ENCODE measurements at places on chromosomes 4 and X.

DNA sequence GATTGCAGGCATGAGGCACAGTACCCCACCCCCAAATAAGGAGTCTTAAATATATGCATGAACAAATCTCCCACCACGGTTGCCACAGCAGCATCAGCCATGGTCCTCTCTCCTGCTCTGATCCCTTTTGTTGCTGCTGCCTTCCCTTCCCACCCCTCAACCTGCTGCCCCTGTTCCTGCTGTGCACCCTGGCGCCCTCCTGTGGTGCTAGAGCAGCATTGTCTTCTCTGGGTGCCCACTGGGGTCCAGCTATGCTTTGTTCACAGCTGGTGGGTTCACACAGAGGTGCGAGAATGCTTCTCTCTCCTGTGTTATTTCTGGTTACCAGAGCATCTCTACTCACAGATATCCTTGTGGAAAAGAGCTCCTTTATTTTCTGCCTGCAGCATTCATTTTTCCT lies 116.2 kb downstream of the GATB start:
- no peak for DNase-seq

DNA sequence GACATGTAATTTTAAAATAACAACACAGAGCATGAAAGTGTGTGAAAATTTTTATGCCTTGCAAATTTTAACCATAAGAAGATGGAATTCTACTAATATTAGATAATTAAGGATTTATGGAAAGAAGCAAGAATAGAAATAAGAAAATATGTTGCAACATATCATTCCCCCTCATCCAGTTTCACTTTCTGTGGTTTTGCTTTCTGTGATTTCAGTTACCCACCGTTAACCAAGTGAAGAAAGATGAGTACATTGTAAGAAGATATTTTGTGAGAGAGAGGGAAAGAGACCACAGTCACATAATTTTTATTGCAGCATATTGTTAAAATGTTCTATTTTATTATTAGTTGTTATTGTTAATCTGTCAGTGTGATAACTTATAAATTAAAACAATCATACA lies 77.9 kb downstream of the ADAM29 start:
- DNase-seq = no peak

- DNase-seq = no peak
Measured at GRCh38 chr4:8109406-8110065, 49.1 kb downstream of the ABLIM2 start.

GRCh38 chr4:21900211-21900610 lies 48.4 kb downstream of the KCNIP4 start:
- no peak for DNase-seq

GRCh38 chrX:6678313-6678712 lies 143.4 kb upstream of the VCX3A start:
- no peak for DNase-seq

DNA sequence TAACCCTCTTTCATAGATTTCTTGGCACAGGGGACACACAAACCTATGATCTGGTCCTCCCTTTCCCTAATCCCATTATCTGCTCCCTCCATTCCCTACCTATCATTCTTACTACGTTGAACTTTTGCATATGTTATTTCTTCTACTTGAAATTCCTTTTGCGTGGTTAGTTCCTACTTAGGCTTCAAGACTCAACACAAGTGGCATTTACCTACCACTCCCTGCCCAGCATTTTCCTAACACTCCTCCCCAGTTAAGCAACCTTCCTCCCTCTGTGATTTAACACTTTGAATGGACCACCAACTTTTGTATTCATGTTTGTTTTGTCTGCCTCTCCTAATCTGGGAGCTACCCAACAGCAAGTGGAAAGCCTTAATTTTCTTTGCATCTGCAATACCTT lies 1113.7 kb downstream of the STIM2 start:
- DNase-seq = no peak

DNA sequence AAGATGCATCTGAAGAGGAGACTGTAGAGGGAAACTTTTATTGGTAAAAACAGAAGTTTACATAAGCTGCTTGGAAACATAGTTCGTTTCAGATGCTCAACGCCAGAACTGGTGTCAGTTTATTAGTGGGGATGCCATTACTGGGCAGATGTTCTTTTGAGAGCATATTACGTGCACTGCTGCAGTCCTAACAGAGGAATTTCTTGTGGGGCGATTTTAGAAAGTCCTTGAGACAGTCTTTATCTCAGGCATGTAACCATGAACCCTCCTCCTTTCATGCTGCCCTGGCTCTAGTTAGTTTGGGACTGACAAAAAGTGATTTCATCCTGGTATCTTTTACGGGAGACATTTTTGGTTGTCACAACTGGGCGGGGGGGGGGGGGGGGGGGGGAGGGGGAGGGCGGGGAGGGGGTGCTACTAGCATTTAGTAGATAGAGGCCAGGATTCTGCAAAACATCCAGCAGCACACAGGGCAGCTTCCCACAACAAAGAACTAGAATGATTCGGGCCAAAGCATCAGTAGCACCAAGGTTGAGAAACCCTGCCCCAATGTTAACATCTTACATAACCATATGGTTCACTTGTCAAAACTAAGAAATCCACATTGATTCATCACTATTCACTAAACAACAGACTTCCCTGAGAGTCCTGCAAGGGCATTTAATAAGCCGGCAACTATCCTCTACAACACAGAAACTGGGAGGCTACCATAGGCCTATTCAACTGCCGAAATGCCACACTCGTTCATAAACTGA lies 118.6 kb upstream of the FTHL17 start:
- no peak for DNase-seq

DNA sequence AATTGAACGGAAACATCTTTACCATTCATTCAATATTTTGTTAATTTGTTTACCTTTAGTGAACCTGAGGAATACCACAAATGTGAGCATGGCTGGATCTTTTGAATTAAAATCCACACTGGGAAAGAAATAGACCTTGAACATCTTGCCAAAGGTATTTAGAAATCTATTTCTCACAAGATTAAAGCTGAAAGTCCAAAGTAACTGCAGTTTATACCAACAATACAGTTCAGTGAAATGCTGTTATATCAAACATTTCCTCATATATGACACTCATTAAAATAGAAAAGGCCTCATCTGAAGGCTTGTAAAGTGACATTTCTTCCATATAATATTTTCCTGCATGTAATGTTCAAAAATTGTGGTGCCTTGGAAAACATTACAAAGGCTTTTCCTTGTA lies 166.5 kb upstream of the HAND2 start:
- no peak for DNase-seq

All from caudate nucleus (tissue), 63 donors.